ENCODE measurements at places on chromosomes 5 and 9.

DNA sequence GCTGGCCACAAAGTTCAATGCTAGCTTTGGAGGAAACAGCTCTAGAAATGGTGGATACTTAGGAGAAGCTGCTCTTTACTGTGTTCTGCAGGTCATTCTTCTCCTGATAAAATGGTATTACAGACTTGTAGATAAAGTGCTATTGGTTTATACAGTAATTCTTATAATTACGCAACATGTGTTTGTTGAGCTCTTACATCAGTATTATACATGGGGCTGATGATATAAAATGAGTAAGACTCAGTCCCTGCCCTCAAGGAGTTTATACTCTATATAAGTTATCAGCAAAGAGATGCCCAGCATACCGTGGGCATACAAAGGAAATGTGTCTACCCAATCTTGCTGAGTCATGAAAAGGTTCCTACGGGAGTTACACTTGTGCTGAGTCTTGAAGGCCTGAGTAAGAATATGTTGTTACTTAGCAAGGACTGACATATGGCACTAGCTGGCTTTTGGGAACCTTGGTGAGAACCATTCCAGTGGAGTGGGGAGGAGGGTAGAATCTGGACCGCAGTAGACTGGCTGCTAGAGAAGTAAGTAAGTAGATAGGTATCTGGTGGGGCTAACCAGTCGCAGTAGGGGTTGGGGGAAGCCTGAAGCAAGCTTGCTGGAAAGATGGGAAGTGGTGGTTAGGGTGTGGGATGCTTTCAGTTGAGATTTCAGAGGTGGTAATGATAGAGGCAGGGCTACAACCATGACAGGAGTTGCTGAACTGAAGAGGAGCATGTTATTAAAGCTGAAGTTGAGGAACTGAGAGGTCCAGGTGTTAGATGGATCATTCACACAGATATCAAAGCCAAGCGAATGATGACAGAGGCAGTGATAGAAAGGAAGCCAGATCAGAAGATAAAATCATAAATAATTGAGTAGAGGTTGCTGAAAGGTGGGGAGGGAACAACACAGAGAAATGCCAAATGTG, 11.1 kb upstream of the TTC23L start:
- no peak for DNase-seq

GRCh38 chr9:134390537-134390936, 64.3 kb downstream of the RXRA start:
- peak; percentile 34 for DNase-seq

DNA sequence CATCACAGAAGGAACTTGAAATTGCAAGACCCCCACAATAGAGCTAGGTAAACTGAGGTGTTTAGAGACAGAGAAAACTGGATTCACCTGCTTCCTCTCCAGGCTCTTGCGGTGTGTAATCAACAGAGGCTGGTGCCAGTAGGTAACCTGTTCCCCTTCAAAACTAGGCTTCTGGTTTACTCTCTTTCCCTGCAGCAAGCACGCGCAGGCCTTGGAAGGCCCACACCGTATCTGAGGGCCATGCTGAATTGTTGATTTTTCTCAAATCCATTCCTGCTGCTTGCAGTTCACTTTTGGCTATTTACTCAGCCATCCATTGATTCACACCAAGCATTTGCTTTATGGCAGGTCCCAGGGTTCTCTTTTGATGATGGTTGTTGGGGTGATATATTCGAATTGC, 667 bp upstream of the FRRS1L start:
- DNase-seq: no peak

GRCh38 chr9:81609782-81610739, 79.3 kb downstream of the TLE1 start:
- DNase-seq: peak; percentile 68

DNA sequence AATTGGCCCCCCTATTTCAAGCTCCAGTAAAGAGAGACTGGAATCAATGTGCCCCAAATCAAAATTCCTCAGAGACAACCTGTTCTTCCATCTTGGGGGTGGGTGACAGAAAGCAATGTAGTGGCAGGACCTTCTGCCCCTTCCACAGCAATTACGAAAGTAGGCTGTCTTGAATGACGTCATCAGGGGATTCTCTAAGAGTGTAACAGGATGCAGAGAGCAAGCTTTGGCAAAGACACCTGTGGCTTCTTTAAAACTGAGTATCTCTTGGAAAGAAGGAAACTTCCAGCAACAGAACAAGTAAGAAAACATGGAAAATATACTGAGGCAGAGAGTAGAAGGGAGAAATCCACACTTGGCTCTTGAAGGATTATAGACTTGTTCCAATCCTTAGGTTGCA, 247.6 kb upstream of the PDE4D start:
- no peak for DNase-seq

GRCh38 chr5:99004960-99005359, 76.2 kb upstream of the CHD1 start:
- peak; percentile 66 for DNase-seq

DNA sequence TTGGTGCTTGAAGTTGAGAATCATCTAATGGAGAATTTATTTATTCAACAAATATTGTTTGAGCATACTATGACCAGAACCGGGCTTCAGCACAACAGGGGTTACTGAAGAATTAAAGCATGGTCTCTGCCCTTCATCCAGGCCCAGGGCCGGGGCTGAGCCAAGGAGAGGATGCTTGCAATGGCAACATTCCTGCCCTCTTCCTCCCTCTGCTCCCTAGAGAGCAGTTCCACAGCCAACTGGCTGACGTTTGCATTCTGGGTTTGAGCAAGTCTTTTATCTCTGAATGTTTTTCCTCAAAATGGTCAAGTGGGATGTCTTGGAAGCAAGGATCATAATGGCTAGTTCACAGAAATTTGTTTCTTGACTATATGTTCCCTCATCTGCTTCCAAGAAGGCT, 80.7 kb downstream of the GLDC start:
- DNase-seq: no peak

Data from inflammatory macrophage (primary cell).